ENCODE measurements at places on chromosomes 1 and 21. TPM values are rescaled to one million over a fixed set of nuclear protein-coding genes. Genes with fewer than 3 reads are reported as not detected.

- DNase-seq, result peak; percentile 86
Measured at GRCh38 chr21:45818904-45819285, 162.7 kb upstream of the COL6A1 start.

Gene ARTN
- total RNA-seq, result not detected

Gene WNT4
- not detected for total RNA-seq

DNA sequence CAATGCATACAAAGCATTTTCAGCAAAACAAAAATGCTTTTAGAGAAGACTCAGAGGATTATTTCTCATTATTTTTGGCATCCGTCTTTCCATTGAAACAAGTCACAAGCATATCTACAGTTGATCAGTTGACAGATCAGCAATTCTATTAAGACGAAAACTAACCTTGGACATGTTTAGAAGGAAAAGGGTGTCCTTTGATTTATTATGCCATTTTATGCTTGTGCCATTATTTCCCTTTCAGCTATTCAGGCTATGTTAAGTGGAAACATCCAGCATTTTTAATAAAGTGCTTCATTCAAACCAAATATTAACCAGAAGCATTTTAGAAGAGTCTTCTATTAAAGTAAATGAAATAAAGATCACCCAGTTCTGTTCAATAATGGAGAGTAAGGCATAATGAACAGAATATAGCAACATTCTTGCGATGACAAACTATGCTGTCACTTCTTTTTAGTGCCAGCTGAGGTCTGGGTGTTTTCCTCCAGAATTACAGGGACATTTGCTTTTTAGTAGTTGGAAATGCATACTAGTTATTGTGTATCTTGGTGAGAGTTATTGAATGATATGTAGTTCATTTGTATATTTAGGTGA is 481.4 kb downstream of the PLA2G4A start:
- peak; percentile 27 for DNase-seq

DNA sequence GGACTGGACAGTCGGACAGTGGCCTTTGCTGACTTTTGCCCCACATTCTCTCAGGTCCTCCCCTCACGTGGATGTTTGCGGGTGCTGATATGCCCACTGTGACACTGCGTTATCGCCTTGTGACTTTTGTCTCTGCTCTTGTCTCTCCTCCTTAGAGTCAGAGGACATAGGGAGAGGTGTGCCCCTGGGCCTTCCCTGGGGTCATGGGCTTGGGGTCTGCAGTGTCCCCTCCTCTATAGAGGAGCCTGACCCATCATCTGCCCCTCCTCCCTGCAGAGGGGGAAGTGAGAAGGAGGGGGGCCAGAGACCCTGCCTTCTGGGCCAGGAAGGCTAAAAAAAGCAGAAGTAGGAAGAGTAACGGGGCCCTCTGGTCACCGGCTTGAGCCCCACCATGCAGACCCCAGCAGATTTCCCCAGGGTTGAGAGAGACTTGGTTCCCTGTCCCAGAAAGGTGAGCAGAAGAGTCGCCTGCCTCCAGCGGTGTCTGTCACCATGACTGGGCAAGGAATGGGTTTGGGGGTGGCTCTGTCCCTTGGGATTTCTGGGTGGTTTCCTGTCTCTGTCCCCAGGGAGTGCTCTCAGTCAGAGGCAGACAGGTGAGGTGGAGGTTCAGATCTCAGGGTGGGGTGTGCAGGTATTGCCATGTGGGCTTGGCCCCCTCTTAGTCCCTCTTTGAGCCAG is 13.3 kb downstream of the RPS6KA1 start:
- no peak for DNase-seq

Gene FOXD3
- 0.30 TPM for total RNA-seq

All from MG63 (cell line).